ENCODE measurements at places on chromosomes 5 and 9. TPM values are rescaled to one million over a fixed set of nuclear protein-coding genes. Genes with fewer than 3 reads are reported as not detected.

DBH gene
- not detected for total RNA-seq

GRCh38 chr5:84480873-84481637 lies 96.4 kb upstream of the EDIL3 start:
- no peak for DNase-seq

GRCh38 chr5:61202213-61202612 lies 39.9 kb upstream of the SMIM15 start:
- DNase-seq, result peak; percentile 26

SH2D3C gene
- 30.3 TPM for total RNA-seq

DNA sequence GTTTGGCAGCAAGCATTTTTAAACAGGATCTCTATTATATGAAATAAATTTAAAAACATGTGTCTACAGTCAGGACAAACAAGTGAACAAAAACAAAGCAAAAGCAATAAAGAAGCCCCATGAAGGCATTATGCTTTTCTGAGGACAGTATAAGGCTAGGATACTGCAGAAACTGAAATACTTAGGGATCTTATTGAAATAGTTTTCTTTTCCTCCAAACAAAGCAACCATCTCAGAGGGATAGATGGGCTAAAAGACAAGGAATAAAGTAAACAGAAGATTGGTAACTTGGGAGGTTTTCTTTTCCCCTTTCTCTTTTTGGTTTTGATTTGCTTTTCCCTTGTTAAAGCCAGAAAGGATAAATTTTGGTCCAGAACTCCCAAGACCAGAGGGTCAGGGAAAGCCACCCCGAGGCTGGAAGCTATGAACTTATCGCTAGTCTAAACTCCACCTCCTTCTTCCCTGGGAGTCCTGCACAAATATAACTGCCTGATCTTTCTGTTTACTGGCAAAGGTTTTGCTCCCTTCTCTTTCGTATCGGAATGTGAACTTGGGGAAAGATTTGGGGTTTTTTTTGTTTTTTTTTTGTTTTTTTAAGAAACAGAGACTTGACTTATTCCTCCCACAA lies 164.0 kb downstream of the GHR start:
- no peak for DNase-seq

GRCh38 chr5:113632996-113633395 lies 119.5 kb downstream of the YTHDC2 start:
- DNase-seq, result no peak

GRIA1 gene
- total RNA-seq, result not detected

DNA sequence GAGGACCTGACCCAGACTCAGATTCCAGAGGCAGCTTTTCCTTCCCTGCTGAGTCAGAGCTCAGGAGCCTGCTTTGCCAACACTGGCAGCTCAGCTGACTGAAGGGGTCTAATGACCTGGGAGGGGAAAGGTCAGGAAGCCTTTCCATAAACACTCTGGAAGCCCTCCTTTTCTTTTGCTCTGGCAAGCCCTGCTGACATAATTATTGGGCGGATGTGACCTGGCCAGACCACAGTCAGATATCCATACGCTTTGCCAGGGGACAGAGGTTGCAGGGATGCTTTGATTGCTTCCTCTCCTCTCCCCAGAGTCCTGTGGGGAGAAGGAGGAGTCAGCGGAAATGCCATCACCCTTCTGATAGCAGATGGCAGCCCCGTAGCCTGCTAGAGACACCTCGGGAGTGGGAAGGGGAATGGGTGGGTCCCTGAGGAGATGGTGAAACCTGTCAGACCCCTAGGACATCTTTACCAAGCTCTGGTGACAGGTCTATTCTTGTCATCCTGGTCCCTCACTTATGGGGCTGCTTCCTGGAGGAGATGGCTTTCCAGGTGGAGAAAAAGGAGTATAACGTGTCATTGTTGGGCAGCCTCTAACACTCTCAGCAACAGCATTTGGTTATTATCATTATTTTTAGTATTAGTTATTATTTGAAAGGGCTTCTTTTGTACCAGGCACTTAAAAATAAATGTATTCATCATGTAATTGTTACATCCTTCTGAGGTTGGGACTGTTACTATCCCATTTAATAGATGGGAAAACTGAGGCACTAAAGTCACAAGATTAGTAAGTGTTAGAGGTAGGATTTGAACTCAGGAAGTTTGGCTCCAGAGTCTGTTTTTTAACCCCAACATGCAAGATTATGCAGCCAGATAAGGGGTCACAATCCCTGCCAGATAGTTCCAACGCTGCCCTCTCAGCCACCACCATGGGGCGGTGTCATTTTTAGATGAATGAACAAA lies 11.6 kb downstream of the COL27A1 start:
- DNase-seq, result no peak

CCNI2 gene
- 8.7 TPM for total RNA-seq

DNA sequence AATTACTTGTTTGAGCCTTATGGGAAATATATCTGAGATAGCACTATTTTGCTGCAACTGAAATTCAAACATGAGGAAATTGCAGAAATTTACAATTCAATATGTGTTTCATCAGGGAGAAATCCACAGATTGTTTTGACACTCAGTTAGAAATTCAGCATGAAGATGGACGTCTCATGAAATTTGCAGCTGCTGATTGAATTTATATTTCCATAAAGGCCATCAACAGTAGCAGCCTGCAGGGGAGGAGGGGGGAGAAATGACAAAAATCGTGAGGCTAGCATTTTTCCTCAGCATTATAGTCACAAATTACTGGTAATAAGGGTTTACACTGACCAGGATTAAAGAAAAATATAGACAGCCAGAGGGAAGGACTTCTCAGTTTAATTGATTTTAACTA lies 81.0 kb downstream of the NDUFAF2 start:
- no peak for DNase-seq

GRCh38 chr9:130861372-130862180 lies 26.5 kb downstream of the ABL1 start:
- DNase-seq, result no peak

KCTD16 gene
- 0.29 TPM for total RNA-seq

Measured in activated CD8-positive, alpha-beta T cell treated with anti-CD3 and anti-CD28 coated beads for 36 hours (primary cell).